Hematopoietic multipotent progenitor cell treated with erythropoietin and hydrocortisone succinate and interleukin-3 and kit ligand, for 8 days (in vitro differentiated cells): ENCODE measurements at places on chromosomes 12 and 14.

DNA sequence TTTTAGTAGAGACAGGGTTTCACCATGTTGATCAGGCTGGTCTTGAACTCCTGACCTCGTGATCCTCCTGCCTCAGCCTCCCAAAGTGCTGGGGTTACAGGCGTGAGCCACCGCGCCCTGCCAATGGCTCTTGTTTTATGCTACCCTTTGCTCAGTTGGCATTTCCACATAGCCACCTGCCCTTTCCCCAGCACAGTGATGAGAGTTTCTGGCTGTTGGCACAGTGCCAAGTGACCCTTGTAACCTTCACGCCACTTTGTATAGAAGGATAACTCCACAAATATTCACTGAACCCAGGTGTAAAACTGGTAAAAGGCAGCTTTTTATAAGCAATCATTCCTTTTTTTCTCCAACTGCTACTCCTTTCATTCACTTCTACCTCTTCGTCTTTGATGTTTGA is 18.5 kb upstream of the CCDC175 start:
- no peak for DNase-seq

DNA sequence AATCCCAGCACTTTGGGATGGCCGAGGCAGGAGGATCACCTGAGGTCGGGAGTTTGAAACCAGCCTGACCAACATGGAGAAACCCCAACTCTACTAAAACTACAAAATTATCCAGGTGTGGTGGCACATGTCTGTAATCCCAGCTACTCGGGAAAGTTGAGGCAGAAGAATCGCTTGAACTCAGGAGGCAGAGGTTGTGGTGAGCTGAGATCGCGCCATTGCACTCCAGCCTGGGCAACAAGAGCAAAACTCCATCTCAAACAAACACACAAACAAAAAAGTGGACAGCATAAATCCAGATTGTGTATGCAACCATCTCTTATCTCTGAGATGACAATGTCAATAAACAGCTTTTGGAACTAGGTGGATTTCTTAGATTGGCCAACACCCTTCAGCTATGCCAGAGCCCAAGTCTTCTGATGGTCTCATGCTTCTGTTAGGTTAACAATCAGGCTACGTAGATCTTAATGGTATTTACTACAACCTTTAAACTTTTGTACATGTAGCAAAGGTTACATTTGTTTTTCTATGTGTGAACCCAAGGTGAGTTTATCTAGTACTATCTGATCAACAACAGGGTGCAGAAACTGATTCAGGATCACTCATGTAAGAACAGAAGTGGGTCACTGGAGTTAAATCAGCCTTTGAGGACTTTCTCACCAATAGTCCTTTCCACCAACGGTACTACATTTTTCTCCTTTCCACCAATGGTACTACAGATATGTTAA is 73.7 kb downstream of the DUSP16 start:
- no peak for DNase-seq

GRCh38 chr14:75339059-75339458 is 60.4 kb downstream of the FOS start:
- no peak for DNase-seq

DNA sequence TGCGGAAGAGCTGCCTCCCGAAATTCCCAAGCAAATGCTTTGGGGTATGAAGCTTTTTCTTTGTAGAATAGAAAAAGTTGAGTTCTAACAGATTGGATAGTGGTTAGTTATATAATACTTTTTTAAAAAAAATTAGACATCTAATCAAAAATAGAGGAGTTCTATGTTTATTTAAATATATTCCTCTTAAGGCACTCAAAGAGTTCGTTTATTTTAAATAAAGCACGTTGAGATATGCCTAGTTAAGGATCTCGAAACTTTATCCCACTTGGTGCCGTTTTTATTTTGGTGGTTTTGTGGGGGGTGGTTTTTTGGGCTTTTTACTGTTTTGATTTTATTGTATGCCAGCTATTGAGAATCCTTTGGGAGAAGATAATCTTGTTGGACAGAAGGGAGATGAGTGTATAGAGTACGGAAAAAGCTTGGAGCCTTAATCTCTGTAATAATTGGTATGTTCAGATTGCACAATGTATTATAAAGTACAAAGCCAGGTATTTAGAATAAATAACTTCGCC is 10.7 kb upstream of the SNAPC1 start:
- no peak for DNase-seq

DNA sequence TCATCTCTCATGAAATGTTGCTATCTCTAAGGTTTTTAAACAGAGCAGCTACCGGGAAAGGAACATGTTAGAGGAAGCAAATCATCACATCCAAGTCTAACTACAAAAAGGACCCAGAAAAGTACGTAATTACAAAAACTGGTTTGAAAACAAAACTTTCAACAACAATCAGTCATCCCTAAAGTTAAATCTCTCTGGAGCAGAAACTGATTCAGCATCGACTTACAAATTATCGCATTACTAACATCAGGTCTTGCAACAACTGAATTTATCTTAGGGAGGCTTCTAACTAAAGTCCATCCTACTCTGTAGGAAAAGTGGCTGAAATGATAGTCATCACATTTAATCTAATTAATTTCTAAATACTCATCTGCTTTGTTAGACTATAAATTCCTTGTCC is 137.0 kb downstream of the MED13L start:
- DNase-seq, result no peak

DNA sequence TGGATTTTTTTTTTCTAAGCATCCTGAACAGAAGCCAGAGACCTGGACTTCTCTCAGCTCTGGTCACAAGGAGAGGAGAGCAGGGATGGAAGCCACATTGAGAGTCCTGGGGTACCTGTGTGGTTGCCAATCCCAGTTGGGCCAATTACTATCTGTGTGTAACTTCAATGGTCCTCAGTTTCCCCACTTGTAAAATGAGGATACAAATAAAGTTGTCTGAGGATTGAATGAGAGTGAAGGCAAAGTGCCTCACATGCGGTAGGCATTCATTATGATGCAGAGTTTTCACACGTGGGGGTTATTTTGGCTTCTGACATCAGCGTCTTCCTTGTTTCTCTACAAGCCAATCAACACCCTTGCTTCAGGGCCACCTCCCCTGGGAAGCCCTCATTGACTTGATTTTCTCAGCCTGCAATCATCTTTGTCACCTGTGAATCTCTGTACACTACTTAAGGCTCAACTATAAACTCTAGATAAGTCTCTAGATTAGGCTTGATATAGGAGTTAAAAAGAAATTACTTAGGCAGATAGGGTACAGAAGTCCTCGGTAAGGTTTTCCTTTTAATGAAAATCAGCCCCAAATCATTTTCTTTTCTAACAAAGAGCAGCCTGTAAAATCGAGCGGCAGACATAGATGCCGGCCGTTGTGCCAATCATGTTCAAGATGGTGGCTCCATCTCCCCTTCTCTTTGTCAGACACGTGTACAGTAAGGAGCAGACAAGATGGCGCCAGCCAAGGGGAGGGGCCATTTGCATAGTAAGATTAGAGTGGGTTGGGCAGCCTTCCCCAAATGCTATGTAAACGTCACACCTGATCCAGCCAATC is 37.8 kb upstream of the FICD start:
- no peak for DNase-seq

GRCh38 chr14:54568821-54569595 is 2.1 kb downstream of the SAMD4A start:
- DNase-seq, result no peak

GRCh38 chr14:89444044-89444443 is 27.0 kb upstream of the FOXN3 start:
- no peak for DNase-seq

DNA sequence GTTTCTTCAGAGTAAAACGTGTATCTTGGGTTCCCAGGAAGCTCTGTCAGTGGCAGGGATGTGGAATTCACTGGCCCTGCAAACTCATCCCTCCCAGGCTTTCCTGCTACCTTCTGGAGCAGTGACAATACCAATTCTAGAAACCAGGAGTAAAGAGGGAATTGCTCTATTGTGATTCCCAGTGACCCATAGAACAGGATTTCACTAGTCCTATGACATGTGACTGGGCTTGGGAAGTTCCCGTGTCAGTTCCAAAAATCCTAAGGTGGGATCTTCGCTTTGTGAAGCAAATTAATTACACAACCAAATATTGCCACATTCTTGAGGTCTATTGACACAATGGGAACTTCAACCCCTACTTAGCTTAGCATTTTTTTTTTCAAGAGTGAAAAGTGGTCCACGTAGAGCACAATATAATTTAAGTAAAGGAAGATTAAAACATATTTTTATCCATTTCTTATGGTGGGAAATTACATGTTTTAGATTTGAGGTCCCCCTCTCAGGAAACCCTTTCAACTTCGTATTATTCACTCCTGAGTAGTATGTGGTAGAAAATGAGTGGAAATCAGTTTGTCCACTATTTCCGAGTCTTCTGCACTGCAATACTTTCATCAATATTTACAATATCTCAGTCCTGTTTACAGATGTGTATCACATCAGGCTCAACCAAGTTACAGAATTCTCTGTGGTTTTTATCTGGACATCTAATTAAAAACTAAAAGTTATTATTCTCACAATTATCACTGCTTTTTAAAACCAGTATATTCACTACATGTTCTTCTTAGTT is 88.9 kb upstream of the SOX5 start:
- DNase-seq, result no peak

GRCh38 chr12:70619471-70620152 is 17.6 kb downstream of the PTPRB start:
- no peak for DNase-seq

- peak; percentile 7 for DNase-seq
These were observed 14.4 kb upstream of the TUNAR start for GRCh38 chr14:95862243-95862642.

GRCh38 chr12:1657688-1658087 is 28.7 kb downstream of the WNT5B start:
- DNase-seq, result no peak
